ENCODE measurements at places on chromosomes 7 and 10. TPM values are rescaled to one million over a fixed set of nuclear protein-coding genes. Genes with fewer than 3 reads are reported as not detected.

The GIMAP4 gene
- 62.7 TPM for total RNA-seq

The PRKCQ gene
- total RNA-seq: 0.07 TPM

The CREB5 gene
- total RNA-seq: 8.3 TPM

The HSPA12A gene
- total RNA-seq: 0.05 TPM

The NUTM2E gene
- total RNA-seq: 0.05 TPM

The PPP1R9A gene
- 0.74 TPM for total RNA-seq

The VIPR2 gene
- total RNA-seq: not detected

The AGR3 gene
- not detected for total RNA-seq

The ANKRD30A gene
- total RNA-seq: not detected

The TAF6 gene
- 63.9 TPM for total RNA-seq

The RBP3 gene
- not detected for total RNA-seq
